ENCODE measurements at places on chromosomes 12 and 14.

DNA sequence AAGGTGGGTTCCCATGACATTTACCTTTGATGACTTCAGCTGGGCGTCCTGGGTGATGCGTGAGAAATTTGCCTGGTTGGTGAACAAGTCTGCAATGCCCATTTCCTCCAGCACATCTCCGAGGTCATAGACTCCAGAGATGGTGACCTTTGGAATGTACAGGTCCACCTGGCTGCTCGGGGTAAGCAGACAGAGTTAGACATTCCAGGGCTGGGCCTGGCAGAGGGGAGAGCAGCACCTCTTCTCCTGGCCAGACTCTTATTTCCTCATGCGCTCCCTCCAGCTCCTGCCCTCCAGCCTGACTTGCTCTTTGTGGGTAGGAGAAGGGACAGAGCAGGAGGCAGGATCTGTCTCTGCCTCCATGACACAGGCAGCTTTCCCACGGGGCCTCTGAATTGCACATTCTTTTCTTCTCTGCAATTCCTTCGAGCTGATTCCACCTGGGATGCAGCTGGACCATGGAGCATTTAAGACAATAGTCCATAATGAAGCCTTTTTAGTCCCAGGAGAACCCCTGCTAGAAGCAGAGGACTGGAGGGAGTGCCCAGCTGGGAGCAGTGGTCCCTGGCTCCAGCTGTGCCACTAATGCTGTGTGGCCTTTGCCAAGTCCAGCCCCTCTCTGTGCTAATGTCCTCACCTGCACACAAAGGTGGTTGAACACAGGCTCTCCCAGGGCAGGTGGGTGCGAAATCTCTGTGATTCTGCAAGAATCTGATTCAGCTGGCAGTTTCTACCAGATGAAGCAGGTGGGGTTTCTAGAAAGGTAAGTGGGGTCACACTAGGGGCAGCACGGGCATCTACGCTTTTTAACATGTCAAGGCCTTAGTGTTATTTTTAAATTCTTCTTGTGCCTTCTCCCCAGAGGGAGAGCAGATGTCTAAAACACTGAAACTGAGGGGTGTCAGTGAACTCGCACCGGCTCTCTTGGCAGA is 13.2 kb upstream of the SERPINA10 start:
- H3K27me3 ChIP-seq, result no peaks in the 10 kb centered on the region
- H3K4me1 ChIP-seq, result no peaks in the 10 kb centered on the region
- H3K4me3 ChIP-seq, result no peak overlapping the region

- no peaks in the 10 kb centered on the region for H3K36me3 ChIP-seq
- no peaks in the 10 kb centered on the region for H3K4me1 ChIP-seq
- H3K27me3 ChIP-seq, result no peaks in the 10 kb centered on the region
- H3K27ac ChIP-seq, result no peak overlapping the region
- H3K4me3 ChIP-seq, result no peak overlapping the region
Observed at GRCh38 chr12:127494961-127495915, 771.7 kb upstream of the TMEM132C start.

DNA sequence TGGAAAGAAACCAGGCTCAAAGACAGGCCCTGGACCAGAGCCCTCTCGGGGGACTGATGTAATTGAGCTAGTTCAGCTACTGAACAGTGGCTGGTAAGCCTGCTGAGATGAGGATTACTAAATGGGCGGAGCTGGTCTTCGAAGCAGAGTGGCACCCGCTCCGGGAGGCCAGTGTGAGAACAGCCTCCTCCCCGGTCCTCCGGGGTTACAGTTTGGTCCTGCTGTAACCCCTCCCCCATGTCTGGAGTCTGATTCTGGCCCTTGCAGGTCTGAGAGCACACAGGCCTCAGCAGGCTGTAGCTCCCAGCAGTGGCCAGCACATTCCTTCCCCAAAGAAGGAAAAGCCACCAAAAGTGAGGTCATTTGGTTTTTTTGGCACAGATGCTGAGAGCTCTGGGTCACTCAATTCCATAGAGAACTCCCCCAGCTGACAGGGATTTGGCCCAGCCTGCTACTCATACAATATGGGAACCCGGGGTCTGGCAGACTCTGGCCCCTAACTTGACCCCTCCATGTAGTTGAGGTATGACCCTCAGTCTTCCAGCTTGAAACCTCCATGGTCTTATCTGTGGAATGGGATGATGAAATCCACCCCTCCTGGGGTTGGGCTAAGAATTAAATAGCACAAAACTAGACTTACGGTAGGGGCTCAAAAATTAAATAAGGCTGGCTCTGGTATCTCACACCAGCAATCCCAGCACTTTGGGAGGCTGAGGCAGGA is 39.0 kb downstream of the ACTN1 start:
- H3K27ac ChIP-seq, result peak overlapping the region; percentile 88
- H3K4me3 ChIP-seq, result no peak overlapping the region
- H3K36me3 ChIP-seq, result no peaks in the 10 kb centered on the region
- peaks cover 100% of the 10 kb centered on the region for H3K4me1 ChIP-seq
- H3K27me3 ChIP-seq, result no peaks in the 10 kb centered on the region

- H3K27ac ChIP-seq, result no peak overlapping the region
- no peaks in the 10 kb centered on the region for H3K4me1 ChIP-seq
- no peaks in the 10 kb centered on the region for H3K27me3 ChIP-seq
- no peak for DNase-seq
- H3K36me3 ChIP-seq, result no peaks in the 10 kb centered on the region
Observed at GRCh38 chr12:77442633-77443032, 377.3 kb upstream of the E2F7 start.

DNA sequence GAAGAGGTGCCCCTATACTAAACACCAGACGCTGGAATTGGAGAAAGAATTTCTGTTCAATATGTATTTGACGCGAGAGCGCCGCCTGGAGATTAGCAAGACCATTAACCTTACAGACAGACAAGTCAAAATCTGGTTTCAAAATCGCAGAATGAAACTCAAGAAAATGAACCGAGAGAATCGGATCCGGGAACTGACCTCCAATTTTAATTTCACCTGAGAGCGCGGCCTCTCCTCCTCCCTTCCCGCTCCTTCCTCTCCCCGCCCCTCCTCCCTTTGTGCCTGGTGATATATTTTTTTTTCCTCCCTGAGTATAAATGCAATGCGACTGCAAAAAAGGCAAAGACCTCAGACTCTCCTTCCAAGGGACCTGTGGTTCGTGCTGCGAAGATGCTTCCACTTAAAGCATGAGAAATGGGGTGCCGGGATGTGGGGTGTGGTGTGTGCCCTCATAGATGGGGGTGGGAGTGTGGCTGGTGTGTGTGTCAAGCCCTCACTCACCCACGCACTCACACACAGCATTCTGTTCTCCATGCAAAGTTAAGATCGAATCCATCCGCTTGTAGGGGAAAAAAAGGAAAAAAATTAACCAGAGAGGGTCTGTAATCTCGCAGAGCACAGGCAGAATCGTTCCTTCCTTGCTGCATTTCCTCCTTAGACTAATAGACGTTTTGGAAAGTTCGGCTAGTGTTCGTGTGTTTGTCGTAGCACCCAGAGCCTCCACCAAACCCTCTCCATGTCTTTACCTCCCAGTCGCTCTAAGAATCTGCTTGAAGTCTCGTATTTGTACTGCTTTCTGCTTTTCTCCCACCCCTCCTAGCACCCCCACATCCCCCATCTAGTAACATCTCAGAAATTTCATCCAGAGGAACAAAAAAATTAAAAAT is 4.5 kb downstream of the HOXC10 start:
- peaks cover 34% of the 10 kb centered on the region for H3K4me1 ChIP-seq
- H3K27me3 ChIP-seq, result peaks cover 6% of the 10 kb centered on the region
- peak; percentile 52 for DNase-seq
- no peak overlapping the region for H3K27ac ChIP-seq
- no peaks in the 10 kb centered on the region for H3K36me3 ChIP-seq

DNA sequence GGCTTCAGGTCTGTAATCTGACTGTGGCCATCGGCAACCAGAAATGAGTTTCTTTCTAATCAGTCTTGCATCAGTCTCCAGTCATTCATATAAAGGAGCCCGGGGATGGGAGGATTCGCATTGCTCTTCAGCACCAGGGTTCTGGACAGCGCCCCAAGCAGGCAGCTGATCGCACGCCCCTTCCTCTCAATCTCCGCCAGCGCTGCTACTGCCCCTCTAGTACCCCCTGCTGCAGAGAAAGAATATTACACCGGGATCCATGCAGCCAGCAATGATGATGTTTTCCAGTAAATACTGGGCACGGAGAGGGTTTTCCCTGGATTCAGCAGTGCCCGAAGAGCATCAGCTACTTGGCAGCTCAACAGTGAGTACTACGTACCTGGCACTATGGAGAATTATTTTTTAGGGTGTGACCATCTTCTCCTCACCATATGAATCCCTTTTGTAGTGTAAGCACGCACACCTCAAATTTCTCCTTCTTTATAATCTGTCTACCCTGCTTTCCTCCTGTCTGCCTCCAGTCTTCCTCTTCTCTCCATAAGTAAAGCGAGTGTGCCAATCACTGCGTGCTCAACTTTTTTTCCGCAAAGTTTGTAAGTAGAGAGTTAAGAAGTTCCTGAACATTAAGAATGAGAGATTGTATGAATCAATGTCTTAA is at the start of gene TPH2:
Gene TPH2, plus strand, starts transcription at position 118 of the 658 bp plus-strand sequence. Its CDS starts 142 bp downstream, at position 260.
- no peaks in the 10 kb centered on the region for H3K27me3 ChIP-seq
- H3K4me3 ChIP-seq, result no peak within 1 kb of the TSS
- no peaks in the 10 kb centered on the region for H3K4me1 ChIP-seq

GRCh38 chr12:112322882-112323547 is 59.2 kb downstream of the HECTD4 start:
- no peak overlapping the region for H3K4me3 ChIP-seq
- no peak for DNase-seq
- H3K27ac ChIP-seq, result no peak overlapping the region
- H3K36me3 ChIP-seq, result no peaks in the 10 kb centered on the region

GRCh38 chr14:21894003-21894897 is 220.6 kb upstream of the OR4E1 start:
- H3K27ac ChIP-seq, result no peak overlapping the region

DNA sequence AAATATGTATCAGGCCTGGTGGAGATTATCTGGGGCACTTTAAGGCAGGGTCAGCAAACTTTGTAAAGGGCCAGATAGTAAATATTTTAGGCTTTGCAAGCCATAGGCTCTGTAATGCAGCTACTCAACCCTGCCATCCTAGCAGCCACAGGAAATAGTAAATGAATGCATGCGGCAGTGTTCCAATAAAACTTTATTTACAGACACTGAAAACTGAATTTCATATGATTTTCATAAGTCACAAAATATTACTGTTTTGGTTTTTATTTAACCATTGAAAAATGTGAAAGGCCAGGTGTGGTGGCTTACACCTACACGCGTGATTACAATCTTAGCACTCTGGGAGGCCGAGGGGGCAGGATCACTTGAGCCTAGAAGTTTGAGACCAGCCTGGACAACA is 3.2 kb upstream of the CAMKK2 start:
- no peaks in the 10 kb centered on the region for H3K27me3 ChIP-seq
- peaks cover 28% of the 10 kb centered on the region for H3K4me1 ChIP-seq
- H3K36me3 ChIP-seq, result no peaks in the 10 kb centered on the region
- no peak for DNase-seq

DNA sequence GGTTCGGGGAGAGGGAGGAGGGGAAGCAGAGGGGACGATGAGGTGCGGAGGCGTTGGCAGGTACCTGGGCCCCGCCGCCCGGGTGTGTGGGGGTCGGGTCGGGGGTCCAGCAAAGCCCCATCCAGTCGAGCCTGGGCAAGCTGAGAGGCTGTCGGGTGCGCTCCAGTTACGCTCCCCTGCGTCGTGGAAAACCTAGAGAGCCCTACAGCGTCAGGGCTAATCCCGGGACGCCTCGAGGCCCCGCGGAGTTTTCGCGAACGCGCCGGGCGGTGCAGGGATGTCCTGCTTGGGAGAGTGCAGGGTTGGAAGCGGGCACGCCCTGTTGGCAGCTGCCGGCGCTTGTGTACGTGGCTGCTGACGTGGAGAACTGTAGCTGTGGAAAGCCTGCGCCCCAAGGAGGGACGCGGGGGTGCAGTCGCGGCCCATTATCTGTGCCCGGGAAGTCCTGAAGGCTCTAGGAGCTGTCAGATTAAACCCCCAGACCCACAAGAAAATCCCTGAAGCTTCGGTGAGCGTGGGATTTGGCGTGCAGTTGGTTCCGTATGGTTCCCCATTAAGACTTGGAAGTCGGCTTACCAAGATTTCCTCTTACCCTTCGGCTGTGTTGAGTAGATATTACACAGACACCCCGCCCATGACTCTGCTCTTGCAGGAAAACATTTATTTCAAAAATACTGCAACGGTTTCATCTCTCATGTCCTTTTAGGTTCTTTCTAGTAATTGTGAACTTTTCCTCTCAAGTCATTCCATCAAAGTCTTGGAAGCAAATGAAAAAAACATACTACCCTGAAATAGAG is 11.3 kb upstream of the SLC38A2 start:
- H3K27ac ChIP-seq, result peak overlapping the region; percentile 99
- DNase-seq, result peak; percentile 94
- no peaks in the 10 kb centered on the region for H3K36me3 ChIP-seq
- no peaks in the 10 kb centered on the region for H3K27me3 ChIP-seq

DNA sequence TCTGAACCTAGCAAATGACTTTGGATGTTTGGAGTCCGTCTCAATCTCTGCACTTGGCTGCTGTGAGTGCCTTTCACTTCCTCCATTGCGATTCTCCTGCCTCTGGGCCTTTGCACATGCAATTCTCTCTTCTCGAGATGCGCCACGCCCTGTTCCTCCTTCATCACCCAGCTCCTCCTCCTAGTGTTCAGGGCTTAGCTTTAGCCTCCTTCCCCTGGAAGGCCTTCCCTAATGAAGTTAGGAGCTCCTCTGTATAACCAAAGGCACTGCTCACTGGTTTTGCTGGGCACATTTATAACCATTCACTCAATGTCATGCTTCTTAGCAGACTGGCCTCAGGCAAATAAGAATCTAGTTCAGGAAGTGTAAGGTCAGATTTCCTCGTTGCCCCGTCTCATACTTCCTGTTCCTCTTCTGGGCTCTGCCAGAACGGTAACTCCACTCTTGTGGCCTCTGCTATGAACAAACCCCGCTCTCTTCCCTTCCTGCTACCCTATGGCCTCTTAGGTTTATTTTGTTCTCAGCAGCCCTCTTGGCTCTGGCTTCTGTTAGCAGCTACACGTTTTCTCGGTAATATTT is 171.4 kb downstream of the CRADD start:
- H3K36me3 ChIP-seq, result no peaks in the 10 kb centered on the region
- H3K4me1 ChIP-seq, result no peaks in the 10 kb centered on the region
- no peak for DNase-seq
- no peaks in the 10 kb centered on the region for H3K27me3 ChIP-seq
- no peak overlapping the region for H3K27ac ChIP-seq

GRCh38 chr12:74552201-74552600 is 14.6 kb downstream of the ATXN7L3B start:
- no peak overlapping the region for H3K4me3 ChIP-seq
- no peaks in the 10 kb centered on the region for H3K4me1 ChIP-seq
- no peaks in the 10 kb centered on the region for H3K27me3 ChIP-seq
- no peak overlapping the region for H3K27ac ChIP-seq
- DNase-seq, result no peak

GRCh38 chr14:104451474-104451873 is 128.1 kb upstream of the C14orf180 start:
- H3K4me3 ChIP-seq, result no peak overlapping the region
- DNase-seq, result no peak
- H3K27ac ChIP-seq, result no peak overlapping the region
- H3K27me3 ChIP-seq, result no peaks in the 10 kb centered on the region

DNA sequence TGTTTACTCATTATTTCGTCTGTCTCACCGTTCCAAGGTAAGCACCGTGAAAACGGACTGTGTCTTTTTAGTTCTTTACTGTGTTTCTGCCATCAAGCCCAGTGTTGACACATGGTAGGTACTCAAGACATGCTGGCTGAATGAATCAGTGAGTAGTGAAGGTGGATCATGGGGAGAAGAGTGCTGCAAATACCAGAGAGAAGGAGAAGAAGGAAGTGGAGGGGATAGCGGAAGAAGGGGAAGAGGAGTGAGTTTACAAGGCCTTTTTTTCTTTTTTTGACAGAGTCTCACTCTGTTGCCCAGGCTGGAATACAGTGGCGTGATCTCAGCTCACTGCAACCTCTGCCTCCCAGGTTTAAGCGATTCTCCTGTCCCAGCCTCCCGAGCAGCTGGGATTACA is 54.6 kb downstream of the ETV6 start:
- H3K27ac ChIP-seq, result peak overlapping the region; percentile 80
- H3K4me3 ChIP-seq, result no peak overlapping the region
- no peaks in the 10 kb centered on the region for H3K36me3 ChIP-seq
- no peaks in the 10 kb centered on the region for H3K27me3 ChIP-seq
- DNase-seq, result no peak
